AG09309 (cell line): ENCODE measurements at places on chromosomes 12 and 14.

GRCh38 chr14:23357261-23357660 lies 4.6 kb upstream of the SLC22A17 start:
- no peak for DNase-seq

DNA sequence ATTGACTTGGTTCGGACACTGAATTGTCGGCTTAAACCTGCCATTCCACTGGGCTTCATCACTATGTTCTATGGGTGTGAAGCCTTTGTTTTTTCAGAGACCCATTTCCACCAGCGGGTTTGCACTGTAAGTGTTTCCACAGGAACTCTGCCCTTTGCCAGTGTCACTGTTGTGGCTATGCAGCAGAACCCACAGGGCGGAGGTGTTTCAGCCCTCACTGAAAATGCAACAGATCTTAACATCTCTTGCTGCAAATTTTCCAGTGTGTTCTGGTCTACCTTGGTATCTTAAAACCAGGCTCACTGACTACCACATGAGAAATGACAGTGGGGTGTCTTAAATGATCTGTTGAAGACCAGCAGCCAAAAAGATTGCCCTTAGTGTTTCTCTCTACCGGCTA lies 21.1 kb downstream of the PRKCH start:
- DNase-seq: no peak

- DNase-seq: no peak
Observed at GRCh38 chr12:130049666-130050065, 112.6 kb upstream of the FZD10 start.

DNA sequence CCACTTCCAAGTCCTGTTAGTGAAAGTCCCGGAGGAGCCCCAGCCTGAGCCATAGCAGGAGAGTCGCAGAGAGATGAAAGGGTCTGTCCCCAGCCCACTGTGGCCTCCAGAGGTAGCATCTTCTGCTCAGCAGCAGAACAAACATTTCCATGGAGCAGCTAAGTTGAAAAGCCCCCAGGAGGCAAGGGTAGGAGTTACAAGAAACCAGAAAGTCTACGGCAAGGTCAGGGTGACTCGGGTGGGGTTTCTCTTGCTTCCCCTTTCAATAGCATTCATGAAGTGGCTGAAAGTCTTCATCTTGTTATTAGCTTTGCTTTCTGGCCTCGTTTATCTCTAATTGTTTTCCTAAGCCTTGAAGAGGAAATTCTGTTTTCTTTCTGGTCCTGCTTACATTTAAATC lies 151.2 kb upstream of the DIO3 start:
- DNase-seq: no peak

DNA sequence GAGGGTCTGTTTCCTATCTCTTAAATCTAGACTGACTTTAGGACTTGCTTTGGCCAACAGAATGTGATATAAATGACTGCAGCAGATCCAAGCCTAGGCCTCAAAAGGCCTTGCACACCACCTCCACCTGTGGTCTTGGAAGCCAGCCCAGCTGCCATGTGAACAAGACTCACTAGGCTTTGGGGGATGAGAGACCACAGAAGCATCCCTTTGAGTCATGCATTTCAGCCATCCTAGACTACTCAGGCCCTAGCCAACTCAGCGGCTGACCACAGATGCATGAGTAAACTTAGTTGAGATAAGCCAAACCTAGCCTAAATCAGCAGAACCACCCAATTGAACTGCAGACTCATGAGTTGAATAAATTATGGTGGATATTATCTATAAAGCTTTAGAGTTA lies 87.7 kb downstream of the KCNH5 start:
- peak; percentile 7 for DNase-seq

DNA sequence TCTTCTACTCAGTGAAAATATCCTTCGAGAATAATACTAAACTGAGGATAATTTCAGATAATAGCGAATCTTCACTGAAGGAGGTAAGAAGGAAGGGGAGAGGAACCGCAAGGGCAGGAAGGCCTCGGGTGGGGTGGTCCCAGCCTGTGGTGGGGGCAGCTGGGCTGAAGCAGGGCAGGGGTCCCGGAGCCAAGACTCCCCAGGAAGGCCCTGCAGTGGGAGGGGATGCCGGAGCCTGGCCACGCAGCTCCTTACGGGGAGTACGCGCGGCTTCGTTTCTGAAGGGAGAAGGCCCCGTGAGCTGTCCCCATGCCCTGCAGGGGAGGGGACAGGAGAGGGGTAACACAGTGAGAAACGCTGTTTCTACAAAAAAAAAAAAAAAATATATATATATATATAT lies 21.2 kb downstream of the STX2 start:
- no peak for DNase-seq

- no peak for DNase-seq
Observed at GRCh38 chr14:70886421-70887206, 20.6 kb upstream of the PCNX1 start.

DNA sequence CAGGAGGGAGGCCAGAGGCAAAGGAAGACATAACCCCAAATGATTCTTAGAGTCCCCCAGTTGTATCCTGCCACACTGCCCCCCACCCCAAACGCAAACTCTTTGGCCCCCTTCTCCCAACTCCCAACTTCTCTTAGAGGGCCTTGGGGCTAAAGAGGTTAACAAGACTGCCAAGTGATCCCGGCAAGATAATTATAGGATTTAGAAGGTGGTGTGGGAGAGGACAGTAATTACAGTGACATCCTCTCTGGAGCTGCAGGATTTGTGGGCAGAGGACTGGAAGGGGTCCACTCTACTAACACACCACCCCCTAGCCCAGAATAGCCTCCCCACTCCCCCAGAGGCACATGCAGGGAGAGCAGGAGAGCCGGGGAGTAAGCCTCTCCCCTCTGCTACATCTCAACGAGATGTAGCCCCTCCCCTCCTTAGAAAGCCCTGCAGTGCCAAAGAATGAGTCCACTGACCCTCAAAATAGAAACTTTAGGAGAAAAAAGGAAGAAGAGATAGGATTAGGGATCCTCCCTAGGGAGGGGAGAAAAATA lies 5.3 kb upstream of the GDF11 start:
- DNase-seq: no peak

DNA sequence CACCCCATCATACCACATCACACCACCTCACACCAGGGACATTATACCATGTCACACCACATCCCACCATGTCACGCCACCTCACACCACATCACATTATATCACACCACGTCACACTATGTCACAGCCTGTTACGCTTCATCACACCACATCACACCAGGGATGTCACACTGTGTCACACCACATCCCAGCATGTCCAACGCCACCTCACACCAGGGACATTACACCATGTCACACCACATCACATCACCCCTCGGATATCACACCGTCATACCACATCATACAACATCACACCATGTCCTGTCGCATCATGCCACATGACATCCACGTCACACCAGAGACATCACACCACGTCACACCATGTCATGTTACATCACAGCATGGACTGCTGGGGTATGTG lies 235.5 kb downstream of the TMEM121 start:
- DNase-seq: no peak

GRCh38 chr12:52942901-52943181 lies 6.1 kb upstream of the KRT18 start:
- DNase-seq: no peak

GRCh38 chr12:118098911-118099671 lies 4.7 kb downstream of the VSIG10 start:
- no peak for DNase-seq

DNA sequence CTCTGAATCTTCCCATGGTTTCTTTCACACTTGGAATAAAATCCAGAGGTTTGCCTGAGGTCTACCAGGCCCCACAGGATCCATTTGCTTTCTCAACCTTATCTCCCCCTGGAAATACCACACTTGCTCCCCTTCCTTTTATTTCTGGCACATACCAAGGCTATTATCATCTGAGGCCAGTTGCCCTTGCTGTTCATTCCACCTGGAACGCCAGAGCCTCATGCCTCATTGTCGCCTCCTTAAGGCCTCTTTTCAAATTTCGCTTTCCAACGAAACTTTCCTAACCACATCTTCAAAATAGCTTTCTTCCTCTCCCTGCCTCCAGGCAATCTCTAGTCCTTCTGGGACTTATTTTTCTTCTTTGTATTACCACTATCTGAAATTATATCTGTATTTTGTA lies 11.2 kb upstream of the LRIG3 start:
- DNase-seq: no peak

- no peak for DNase-seq
Observed at GRCh38 chr12:122834104-122834920, 945 bp upstream of the HIP1R start.

DNA sequence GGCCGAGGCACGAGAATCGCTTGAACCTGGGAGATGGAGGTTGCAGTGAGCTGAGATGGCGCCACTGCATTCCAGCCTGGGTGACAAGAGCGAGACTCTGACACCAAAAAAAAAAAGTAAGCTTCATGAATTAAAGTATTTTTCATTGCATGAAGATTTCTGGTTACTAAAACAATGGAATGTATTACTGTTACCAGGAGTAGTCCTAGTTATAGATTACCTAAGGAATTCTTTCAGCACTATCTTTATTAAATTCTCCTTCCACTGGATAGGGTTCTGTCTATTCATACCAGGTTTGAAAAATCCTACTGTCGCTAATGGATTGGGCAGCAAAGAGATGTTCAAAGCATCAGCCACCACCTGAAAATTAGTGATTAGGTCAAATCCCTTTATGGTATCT lies 12.4 kb downstream of the ETFRF1 start:
- DNase-seq: no peak

DNA sequence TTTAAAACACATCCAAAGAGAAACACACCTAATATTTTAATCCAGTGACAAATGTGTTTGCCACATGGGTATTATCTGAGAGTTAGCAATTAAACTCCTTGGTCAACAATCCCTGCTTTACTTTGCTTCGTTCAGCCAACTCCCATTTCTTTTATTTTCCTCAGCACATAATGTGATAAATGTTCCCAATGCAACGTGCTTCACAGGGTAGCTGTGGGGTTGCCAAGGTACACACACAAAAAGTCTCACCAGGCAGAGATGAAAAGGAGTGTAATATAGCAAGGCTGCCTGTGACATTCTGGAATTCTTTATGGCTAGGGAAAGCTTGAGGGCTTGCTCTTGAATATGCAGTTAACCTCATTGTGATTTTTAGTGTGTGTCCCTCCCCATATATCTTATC lies 208.0 kb upstream of the DIO2 start:
- DNase-seq: no peak

GRCh38 chr14:68210729-68211299 lies 391.2 kb downstream of the RAD51B start:
- peak; percentile 76 for DNase-seq

DNA sequence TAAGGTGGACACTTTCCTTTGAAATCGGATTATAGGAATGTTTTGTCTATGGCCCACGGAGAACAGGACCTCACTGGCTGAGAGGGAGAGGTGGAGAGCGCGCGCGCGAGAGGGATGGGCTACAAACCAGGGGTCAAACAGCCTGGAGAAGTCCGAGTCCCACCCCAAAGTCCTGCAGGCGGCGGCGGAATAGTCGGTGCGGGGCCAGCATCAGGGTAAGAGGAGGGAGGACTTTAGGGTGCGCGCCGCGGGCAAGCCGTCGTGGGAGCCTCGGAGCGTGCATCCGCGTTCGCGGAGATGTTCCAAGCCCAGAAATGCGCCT lies 3.3 kb upstream of the HOXC8 start:
- DNase-seq: no peak

DNA sequence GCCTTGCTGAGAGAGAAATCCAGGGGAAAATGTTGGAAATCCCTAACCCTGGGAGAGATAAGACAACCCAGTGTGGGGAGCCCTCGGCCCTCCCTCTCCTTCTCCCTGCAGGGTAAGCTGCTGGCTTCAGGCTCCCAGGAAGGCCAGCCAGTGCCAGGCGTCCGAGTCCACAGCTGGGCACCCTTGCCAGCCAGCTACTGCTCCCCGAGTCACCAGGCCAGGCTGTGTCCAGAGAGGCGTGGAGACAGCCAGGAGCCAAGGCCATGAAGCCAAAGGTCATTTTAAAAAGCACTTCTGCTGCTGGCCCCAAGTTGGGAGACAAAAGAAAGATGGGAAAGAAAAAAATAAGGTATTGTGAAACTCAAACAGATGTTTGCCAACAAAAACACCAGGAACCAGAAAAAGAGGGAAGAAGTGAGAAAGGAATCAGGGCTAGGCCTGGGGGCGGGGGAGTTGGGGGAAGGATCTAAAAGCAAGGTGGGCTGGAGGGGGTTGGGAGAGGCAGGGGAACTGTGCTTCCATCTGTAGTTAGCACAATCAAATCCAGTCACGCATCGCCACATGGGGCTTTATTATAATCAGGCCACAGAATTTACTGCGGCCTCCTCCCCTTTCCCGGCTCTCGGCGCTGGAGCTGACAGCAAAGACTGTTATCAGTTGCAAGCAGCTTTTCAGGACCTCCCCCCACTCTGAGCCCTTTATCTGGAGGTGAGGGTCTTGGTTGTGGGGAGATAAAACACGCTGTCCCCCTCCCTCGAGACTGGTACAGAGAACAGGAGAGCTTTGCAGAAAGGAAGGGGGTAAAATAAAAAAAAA lies 33.5 kb downstream of the RBM19 start:
- no peak for DNase-seq

DNA sequence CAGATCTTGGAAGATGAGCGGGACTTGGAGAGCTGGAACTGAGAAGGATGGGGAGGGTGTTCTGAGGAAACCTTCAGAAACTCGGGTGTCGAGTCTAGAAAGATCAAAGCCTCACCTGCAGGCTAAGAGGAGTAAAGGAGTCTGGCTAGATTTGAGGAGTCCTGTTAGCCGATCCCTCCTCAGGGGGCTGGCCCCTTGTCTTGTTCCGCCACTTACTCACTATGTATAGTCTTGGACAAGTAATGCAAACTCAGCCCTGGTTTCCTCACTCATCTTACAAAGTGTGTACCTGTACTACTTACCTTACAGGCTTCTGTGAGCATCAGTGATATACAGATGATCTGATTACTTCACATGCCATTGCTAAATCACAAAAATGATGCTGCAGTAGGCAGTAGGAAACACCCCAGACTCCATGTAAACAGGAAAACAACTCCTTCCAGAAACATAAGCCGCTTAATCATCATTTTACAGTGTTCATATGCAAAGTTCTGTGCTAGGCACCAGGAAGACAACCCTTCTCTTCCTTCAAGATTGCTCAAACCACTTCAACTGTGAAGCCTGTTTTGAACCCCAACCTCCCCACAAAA lies 2.0 kb upstream of the SPTLC2 start:
- no peak for DNase-seq

DNA sequence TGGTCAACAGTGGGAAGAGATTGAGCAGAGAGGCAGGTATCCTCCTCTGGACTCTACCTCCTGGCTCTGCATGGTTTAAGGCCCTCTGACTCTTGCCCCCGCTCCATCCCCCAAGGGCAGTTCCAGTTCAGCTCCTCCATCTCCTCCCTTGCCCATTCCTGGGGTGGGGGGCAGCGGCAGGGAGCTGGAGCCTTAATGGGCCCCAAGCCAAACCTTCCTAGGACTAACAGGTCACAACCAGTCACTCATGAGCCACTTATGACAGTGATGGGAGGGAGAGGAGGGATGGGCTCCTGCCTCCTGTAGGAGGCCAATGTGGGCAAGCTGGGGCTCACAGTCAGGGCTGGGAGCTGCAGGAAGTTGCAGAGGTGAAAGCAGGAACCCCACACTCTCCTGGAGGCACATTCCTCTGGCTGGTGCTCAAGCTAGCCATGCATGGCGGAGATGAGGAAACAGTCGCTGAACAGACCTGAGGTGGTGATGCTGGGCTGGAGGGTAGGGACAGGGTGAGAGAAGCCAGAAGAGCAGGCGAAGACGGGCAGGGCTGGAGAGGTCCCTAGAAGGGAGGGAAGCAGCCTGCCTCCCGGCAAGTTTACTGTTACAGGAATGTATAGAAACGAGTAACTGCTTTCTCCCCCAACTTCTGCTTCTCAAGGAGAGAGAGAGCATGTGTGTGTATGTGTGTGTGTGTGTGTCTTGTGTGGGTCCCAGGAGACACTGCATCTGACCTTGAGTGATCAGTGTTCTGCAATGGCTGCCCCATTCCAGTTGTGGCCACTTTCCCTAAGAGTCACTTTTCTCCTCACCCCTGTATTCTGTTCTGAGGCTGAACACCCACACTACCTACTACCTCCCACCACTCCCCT lies 5.0 kb upstream of the RAPGEF3 start:
- DNase-seq: no peak
